ENCODE measurements at places on chromosomes 5 and 9.

GRCh38 chr5:173888473-173889131, 453 bp downstream of the CPEB4 start:
- peak; percentile 43 for DNase-seq

DNA sequence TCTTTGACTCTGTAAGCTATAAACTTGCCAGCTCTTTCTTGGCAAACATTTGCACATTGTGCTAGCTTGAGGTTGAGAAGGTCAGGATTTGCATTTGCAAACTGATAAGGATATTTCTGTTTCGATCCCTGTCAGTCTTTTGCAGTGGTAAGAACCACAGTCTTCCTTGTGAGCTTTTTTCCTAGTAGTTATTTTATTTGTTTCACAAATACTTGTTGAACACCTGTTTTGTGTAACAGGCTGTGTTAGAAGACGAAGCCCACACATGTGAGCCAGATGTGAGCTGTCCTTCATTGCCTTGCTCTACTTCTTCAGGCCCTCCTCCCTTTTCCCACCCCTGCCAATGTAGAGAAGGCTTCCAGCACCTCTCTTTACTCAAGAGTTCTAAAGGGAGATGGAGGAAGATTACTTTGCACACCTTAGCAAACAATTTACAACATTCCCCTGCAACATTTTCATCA, 327.0 kb upstream of the KLF4 start:
- DNase-seq, result no peak

DNA sequence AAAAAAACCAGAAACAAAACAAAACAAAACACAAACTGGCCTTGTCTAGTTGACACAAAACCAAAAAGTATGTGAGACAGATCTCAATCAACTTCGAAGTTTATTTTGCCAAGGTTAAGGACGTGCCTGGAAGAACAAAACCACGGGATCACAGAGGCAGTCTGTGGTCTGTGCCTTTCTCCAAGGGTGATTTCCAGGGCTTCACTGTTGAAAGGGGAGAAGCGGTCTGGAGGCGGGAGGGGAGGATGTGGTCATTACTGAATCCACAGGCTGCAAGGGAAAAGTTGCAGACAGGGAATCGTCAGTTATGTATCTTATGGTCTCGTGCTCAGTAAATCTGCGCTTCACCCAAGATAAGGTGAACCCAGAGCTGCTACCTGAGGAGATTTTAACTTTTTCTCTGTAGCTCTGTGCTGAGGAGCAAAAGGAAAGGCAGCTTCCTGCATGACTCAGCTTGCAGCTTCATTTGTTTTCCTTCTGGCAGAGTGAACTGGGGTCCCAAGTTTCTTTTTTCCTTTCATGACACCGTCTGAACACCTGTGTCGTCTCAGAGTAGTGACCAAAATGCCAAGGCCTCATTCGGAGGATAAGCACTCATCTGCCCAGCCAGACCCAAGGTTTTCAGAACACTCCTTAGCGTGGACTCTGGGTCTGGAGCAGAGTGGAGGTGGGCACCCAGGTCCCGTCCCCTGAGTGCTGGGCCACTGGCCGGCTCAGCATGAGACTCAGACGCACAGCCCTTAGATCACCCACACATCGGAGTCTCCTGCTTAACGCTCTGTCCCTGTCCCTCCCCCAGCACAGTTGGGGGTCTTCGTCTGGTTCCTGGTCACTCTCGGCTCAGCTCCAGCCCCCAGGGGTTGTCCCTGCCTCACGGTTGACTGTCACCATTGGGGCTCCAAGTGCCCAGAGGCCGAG, 25.9 kb downstream of the ROPN1L start:
- no peak for DNase-seq

- no peak for DNase-seq
These were observed 43.1 kb downstream of the ZNF366 start for GRCh38 chr5:72464071-72464470.

- peak; percentile 64 for DNase-seq
These were observed 32.1 kb downstream of the TRMO start for GRCh38 chr9:97889941-97890887.

- DNase-seq, result no peak
These were observed 25.8 kb downstream of the FPGS start for GRCh38 chr9:127828262-127829031.

Measured in CD8-positive, alpha-beta T cell (primary cell).